ENCODE measurements at places on chromosomes 7 and 10.
A peak's percentile ranks its signal among the peaks of the same experiment; 100 is the strongest.

DNA sequence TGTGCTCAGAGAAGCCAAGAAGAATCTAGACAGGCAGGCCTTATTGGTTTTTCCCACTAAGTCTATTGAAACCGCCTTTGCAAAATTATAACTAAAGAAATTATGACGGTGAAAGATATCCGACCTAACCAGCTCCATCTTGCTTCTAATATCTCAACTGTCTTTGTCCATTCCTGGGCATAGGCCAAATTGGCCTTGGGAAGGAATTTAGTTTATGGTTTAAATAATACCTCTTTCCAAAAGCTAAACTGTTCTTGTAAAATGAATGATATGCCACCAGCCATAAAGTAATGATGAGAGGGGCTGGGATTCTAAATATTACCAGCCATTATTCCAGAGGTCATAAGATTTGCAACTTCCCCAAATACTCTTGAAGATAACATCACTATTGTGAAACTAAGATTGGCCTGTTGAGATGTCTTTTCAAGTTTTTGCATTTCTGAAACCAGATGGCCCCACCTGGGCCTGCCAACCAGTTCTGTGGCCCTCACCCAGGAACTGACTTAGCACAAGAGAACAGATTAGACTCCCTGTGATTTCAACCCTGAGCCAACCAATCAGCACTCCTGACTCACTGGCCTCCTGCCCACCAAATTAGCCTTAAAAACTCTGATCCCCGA is 41.2 kb upstream of the SLC35G1 start:
- DNase-seq: no peak

GRCh38 chr10:33195608-33196376 is 138.7 kb downstream of the NRP1 start:
- DNase-seq: no peak

DNA sequence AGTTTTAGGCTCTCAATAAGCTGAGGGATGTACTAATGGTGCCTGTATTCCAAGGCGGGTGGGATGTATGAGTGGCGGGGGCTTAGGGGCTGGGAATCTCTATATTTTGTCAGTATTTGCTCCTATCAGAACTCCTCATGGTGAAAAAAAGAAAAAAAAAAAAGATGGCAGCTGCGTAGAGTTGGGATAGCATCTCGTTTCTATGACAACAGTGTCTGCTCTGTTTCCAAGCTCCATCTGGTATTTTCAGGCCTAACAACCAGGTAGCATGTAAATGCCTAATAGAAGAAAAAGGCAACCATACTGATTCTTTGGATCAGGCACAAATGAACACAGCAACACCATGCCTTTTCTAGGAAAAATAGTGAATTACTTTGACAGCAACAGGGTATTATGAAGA is 11.7 kb upstream of the CCDC172 start:
- DNase-seq: no peak

DNA sequence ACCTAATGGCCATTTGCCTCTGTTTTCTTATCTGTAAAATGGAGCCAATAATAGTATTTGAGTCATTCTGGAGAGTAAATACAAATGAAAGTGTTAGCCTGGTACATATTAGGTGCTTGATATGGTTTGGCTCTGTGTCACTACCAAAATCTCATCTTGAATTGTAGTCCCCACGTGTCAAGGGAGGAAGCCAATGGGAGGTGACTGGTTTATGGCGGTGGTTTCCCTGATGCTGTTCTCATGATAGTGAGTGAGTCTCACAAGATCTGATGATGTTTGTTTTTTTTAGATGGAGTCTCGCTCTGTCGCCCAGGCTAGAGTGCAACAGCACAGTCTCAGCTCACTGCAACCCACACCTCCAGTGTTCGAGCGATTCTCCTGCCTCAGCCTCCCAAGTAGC is 194.0 kb upstream of the SEMA3E start:
- no peak for DNase-seq

DNA sequence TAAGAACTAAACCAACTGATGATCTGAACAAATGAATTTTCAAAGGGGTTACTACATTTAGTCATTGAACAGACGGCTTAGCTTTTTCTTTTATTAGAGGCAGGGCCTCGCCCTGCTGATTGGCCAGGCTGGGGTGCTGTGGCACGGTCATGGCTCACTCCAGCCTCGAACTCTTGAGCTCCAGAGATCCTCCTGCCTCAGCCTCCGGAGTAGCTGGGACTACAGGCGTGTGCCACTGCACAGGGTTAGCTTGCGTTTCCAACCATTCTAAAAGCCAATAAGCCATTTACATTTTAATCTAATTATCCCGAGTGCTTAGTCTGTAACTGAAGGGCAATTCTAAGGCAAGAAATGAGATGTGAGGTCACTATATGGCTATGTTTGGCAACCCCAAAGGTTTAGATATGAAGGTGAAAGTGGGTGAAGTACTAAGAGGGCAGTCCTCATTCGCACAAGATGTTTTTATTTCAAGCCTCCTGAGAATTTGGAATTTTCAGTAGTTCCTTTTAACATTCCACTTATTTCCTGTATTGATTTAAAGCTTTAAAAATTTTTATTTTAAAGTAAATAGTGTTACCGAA is 1.6 kb upstream of the CDK13 start:
- DNase-seq: no peak

DNA sequence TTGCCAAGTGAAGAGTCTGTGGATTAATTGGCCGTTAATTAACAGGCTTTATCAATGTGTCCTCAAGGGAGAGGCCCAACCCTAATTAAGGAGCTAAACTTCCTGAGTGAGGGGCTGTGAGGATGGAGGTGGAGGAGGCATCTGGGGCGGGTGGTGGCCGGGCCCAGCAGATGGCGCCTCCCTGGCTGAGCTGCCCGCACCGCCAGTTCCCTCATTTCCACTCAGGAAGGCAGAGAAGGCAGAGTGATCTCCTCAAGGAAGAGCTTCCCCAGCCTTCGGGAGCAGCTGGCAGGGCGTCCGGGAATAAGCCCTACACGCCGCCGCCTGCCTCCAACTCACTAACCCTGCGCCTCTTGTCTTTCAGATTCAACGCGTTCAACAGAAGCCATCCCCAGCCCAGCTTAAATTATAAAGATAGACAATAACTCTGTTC is 112.2 kb downstream of the CYTH3 start:
- DNase-seq: no peak

GRCh38 chr7:78018641-78019446 is 220.3 kb downstream of the PHTF2 start:
- no peak for DNase-seq

DNA sequence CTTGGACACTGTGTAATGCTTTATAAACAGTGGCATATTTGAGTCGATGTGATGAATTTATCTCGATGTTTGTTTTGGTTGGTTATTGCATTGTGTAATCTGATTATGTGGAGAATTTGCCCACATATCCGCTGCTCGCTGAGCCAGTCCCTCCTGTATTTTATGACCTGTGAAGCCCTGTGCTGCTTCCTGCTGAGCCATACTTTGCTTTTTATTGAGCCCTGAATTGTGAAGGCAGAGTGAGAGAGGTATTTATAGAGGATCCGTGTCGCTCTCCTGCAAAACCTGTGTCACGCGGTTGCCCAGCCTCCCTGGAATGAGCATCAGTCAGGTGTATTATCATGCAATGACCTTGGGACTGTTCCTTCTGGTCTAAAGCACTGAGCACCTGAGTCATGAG is 253.7 kb downstream of the ARHGAP21 start:
- no peak for DNase-seq

DNA sequence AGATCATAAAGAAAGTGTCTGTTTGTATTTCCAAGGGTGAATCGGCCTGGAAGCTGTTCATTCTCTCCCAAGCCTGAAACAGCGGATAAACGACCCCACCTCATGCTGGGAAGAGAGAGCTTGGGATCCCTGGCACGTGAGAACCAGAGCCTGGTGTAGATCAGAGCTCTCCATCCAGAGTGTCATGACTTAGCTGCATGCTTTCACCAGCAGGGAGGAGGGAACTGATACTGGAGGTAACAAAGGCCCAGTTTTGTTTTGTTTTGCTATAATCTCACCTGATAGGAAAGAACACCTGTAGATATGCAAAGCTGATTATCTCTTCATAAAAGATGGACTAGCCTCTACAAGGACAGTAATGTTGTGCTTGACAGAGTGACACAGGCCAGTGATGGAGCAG is 236.6 kb downstream of the POM121L12 start:
- no peak for DNase-seq

GRCh38 chr10:63005246-63005645 is 127.9 kb upstream of the NRBF2 start:
- no peak for DNase-seq

- DNase-seq: no peak
These were observed 314.9 kb upstream of the SP8 start for GRCh38 chr7:21101541-21101940.

- no peak for DNase-seq
These were observed 663 bp downstream of the HERPUD2 start for GRCh38 chr7:35694161-35694783.

- peak; percentile 74 for DNase-seq
These were observed 11.9 kb downstream of the SSC4D start for GRCh38 chr7:76397409-76398183.

- no peak for DNase-seq
These were observed 5.2 kb downstream of the PHYHIPL start for GRCh38 chr10:59181668-59182067.

DNA sequence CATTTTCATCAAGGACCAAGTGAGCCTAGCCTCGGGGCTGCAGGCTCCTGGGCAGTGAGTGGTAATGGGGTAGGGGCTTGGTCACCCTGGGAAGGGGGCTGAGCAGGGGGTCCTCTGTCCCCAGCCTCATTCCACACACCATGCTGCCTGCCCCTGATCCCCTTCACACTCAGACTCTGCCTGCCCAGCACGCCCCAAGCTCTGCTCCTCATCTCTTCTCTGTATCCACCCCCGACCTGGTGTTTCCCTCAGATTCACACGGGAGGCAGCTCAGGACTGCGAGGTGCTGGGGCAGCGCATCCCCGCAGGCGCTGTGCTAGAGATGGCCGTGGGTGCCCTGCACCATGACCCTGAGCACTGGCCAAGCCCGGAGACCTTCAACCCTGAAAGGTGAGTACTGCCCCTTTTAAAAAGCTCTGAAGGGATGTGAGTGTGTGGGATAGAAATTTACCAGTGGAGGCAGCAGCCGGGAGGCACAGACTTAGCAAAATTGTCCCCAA is 47.2 kb downstream of the PARP12 start:
- no peak for DNase-seq

DNA sequence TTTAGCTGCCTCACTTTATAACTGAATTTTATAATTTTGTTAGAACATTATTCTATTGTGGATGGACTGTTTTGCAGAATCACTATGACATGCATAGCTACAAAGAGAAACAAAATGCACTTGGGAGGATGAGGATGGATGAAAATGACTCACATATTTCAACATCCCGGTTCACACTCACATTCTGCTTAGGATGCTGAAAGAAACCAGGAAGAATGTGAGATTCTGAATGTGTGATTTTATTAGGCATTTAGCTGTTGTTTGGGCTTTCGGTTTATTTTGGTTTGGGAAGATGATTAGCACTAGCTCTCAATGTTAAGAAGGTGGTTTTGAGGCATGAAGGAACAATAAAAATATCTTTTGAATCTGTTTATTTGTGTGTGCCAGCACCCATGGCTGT is 235.5 kb downstream of the SEMA3E start:
- DNase-seq: no peak

- DNase-seq: no peak
These were observed 46.1 kb downstream of the PTPRN2 start for GRCh38 chr7:158541346-158542010.

DNA sequence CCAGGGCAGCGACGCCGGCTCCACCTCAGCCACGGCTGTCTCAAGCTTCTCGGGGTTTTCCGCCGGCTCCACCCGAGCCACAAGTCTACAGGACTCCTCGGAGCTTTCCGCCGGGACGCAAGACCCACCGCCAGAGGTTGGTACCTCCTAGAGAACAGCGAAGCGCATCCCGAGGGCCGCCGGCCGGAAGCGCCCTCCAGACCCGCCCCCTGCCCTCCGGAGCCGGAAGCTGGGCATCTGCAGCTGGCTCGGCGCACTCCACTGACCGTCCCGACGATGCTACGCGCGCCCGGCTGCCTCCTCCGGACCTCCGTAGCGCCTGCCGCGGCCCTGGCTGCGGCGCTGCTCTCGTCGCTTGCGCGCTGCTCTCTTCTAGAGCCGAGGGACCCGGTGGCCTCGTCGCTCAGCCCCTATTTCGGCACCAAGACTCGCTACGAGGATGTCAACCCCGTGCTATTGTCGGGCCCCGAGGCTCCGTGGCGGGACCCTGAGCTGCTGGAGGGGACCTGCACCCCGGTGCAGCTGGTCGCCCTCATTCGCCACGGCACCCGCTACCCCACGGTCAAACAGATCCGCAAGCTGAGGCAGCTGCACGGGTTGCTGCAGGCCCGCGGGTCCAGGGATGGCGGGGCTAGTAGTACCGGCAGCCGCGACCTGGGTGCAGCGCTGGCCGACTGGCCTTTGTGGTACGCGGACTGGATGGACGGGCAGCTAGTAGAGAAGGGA is at the start of gene MINPP1:
Gene MINPP1 (plus strand): TSS at position 254 of the 726 bp plus-strand sequence. CDS start 23 bp downstream, at position 277.
- peak; percentile 49 for DNase-seq

- no peak for DNase-seq
These were observed 36.5 kb downstream of the SH3PXD2A start for GRCh38 chr10:103818765-103819374.
